ENCODE measurements at places on chromosomes 6 and 20. TPM values are rescaled to one million over a fixed set of nuclear protein-coding genes. Genes with fewer than 3 reads are reported as not detected.

GRCh38 chr20:35306931-35307517 is 14.8 kb upstream of the FAM83C start:
- no peak for DNase-seq

DNA sequence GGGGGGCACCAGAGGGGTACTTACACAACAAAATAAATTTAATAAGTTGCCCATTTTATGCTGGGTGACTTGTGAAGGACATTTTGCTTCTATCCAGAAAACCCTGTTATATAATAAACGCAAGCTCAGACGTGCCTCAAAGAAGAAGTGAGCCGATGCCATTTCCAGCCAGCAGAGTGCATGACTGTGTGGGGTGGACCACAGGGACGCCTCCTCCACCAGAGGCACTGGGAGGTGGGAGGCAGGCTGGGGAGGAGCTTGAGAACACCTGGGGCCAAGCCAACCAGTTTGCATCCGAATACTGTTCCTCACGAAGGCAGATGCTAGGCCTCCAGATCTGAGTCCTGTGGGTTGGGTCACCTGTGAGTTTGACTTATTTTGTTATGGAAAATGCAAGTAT is 363.8 kb downstream of the RNGTT start:
- DNase-seq, result no peak

GRCh38 chr20:56828402-56828801 is 199.3 kb downstream of the TFAP2C start:
- DNase-seq, result no peak

The COX7A2 gene
- total RNA-seq, result 198 TPM

GRCh38 chr6:46035242-46035641 is 19.6 kb upstream of the CLIC5 start:
- DNase-seq, result no peak

DNA sequence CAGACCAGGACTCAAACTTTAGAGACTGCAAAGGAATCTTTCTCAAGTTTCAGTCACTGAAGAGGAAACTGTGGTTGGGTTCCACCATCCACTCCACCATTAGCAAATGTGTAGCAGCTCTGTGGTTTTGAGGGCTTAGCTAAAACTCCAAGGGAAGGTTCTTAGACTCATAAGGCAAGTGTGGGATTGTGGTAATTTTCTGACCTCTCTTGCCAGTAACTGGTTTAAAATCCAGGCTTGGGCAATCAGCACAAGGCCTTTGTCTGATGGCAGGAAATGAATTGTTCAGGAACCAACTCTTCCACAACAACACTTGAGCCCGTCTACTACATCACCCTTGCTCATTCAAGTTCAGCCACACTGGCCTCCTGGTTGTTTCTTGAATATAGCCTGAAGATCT is 68.6 kb upstream of the FBXL4 start:
- no peak for DNase-seq

GRCh38 chr6:47453372-47453936 is 24.1 kb upstream of the CD2AP start:
- no peak for DNase-seq

The BCLAF1 gene
- 270 TPM for total RNA-seq

DNA sequence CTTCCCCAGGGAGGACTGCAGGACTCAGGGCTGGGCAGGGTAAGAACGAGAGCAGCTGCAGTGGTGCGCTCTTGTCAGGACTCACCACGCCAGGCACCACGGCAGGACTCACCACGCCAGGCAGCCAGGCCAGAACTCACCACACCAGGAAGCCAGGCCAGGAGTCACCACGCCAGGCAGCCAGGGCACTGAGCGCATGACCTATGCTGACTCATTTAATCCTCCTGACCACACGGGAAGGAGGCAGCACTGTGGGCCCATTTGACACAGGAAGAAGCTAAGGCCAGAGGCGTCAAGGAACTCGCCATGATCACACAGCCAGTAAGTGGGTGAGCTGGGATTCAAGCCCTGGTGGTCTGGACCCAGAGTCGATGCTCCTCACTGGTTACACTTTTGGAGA is 189.3 kb downstream of the PREX1 start:
- no peak for DNase-seq

- DNase-seq, result no peak
These were observed 33.8 kb upstream of the PMEPA1 start for GRCh38 chr20:57743450-57744095.

GRCh38 chr6:98842342-98843180 is 8.2 kb downstream of the POU3F2 start:
- DNase-seq, result no peak

The CLPSL2 gene
- total RNA-seq, result not detected

The MCCD1 gene
- total RNA-seq, result not detected

- no peak for DNase-seq
These were observed 131.2 kb upstream of the CLDN20 start for GRCh38 chr6:155132617-155133016.

GRCh38 chr6:13462458-13463327 is 24.7 kb downstream of the GFOD1 start:
- no peak for DNase-seq

DNA sequence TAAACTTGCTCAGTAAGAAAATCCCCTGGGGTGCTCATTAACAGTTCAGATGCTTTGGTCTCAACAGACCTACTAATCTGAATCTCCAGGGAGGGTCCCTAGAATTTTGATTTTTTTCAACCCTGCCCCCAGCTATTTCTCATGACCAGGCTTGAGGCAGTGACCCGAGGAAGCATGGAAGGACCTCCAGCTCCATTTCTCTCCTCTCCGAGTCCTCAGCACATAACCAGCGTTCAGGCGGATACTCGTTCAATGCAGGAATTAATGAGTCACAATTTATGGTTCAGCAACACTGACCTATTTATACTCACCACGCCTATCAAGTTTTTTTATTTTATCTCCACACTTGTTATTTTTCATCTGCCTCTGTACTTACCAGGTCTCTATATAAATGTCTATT is 369.2 kb upstream of the CDH4 start:
- no peak for DNase-seq

The TAGAP gene
- 54.5 TPM for total RNA-seq

DNA sequence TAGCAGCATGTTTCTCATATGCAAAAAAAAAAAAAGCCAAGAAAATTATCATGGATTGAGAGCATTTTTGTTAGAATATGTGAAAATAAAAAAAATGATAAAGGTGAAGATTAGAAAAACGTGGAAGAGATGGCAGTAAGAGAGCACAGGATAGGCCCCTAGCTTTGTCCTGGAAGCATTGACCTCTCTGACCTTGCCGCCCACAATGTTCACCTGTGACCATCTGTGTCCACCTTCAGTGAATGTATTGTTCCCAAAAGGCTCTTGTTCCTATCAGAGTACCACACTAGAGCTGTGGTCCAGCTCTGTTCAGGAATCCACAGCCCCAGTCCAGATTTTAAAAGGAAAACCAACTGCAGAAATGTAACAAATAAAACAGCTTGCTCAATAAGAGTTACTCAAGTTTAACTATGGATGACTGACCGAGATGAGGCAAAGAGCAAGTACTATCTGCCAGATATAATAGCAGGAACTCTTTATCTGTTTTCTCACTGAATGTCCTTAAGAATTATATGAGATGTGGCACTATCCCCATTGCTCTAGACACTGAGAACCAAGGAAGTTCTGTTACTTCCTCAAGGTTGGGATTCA is 287.7 kb upstream of the STXBP5 start:
- DNase-seq, result no peak

The FAXC gene
- total RNA-seq, result not detected

DNA sequence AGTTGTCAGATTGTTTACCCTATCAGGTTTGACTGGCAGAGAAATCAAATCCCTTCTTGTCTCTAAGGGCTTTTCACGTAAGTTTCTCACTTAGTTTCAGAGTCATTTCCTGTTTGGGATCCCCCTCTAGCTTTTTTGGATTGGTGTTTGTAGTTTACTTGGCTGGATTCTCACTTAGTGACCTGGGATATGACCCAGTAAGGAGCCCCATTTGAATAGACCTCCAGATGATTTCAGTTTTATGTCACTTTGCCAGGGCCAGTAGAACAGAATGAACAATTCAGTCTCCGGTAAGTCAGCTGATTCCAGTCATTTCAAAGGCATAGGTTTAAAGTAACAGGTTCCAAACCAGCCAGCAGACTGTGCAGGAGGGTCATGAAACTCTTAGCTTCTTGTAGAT is 8.2 kb downstream of the FAM135A start:
- no peak for DNase-seq

DNA sequence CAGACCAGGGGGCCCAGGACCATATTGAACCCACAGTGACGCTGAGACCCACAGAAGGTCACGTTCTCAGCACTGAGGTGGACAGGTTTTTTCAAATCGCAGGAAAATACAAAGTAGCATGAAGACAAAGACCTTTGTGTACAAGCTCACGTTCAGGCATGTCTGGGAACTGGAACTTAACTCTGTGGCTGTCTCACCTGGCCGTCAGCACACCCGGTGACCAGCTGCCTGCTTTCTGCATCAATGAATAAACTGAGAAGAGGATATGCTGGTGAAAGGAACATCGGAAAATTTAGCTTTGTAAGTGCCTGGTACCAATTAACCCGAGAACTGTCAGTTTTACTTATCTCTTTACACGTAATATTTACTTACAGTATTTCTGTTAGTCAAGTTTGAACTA is 36.5 kb downstream of the WDR27 start:
- DNase-seq, result no peak

The NINL gene
- total RNA-seq, result 4.2 TPM

- no peak for DNase-seq
These were observed 11.9 kb upstream of the KIAA1755 start for GRCh38 chr20:38272398-38272797.
